HuH-7.5 (cell line): ENCODE measurements at places on chromosomes 16 and 17.

DNA sequence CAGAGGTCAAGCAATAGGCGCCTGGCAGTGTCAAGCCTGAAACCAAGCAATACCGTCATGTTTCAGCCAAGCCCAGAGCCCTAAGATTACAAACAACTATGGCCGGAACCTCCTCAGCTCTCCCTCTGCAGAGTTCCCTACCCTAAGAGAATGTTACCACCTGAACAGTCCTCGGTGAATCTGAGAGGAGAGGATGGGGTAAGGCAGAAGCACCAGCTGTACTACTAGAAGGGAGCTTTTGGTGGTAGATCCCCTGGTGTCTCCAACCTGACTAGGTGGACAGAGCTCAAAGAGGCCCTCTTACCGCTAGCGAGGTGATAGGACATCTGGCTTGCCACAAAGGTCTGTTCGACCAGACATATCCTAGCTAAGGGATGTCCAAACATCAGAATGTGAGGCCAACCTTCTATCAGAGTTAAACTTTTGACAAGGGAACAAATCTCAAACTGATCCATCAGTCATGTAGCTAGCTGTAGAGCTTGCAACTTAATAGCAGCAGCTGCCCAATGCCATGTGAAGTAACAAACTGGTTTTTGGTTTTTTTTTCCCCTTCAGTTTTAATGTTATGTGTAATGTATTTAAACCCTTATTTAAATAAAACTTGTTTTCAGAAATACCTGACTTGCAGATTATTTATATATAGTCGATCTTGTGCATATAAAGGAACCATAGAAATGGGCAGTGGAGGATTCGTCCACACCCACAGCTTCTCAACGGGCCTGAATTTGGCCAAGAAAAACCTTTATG lies 2.5 kb downstream of the EIF1 start:
- no peak for DNase-seq

- no peak for DNase-seq
These were observed 105.0 kb downstream of the ZNF778 start for GRCh38 chr16:89322321-89323119.

DNA sequence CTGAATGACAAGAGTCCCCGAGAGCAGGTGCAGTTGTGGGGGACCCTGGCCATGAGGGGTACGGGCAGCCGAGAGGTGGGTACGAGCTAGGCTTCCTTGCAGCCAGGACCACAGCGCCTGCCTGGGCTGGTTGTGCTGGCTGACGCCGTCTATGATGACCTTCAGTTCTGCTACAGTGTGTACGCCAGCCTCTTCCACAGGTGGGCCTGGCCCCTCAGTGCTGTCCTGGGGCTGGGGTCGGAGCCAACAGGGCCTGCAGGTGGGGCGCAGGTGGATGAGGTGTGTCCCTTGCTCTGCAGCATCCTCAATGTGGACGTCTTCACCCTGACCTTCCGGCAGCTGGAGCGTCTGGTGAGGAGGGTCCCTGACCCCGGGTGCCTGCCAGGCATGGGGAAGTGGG lies 7.2 kb downstream of the TSR3 start:
- DNase-seq: no peak

- DNase-seq: no peak
These were observed 166.5 kb downstream of the STX8 start for GRCh38 chr17:9408868-9409829.

GRCh38 chr17:62109378-62109902 lies 44.4 kb upstream of the MED13 start:
- peak; percentile 86 for DNase-seq

DNA sequence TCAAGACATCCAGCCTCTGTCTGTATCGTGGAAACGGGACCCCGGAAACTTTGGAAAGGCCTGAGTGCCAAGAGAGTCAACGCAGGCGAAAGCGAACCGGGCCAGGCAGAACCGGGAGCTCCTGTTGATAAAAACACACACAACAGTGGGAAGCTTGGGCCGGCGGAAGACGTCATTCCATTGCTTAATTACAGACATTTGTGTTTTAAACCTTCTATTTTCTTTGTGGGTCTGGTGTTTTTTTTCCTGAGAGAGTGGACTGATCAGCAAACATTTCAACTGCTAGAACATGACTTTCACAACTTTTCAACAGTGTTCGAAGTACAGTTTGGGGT lies 878 bp upstream of the RNF157 start:
- no peak for DNase-seq

- DNase-seq: peak; percentile 68
These were observed 14.5 kb upstream of the RPL13 start for GRCh38 chr16:89545831-89546574.

DNA sequence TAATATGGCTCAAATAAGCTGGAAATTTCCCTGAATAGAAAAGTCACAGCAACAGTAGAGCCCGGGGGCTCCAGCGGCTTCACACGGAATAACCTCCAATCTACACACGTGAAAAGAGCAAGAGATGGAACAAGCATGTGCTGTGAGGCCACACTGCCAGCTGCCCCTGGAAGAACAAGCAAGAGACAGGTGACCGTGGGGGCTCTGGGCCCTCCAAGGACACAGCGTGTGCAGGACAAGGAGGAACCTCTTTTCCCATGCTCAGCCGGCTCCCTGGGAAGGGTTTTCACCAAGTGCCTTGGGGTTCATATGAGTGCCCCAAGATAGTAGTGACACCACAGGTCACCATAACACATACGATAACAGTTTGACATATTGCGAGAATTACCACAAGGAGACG lies 110.2 kb upstream of the ZNF750 start:
- no peak for DNase-seq

- DNase-seq: no peak
These were observed 13.5 kb downstream of the COL1A1 start for GRCh38 chr17:50187751-50188530.

GRCh38 chr16:85498607-85499006 lies 114.5 kb upstream of the GSE1 start:
- DNase-seq: no peak

- peak; percentile 91 for DNase-seq
These were observed at the start of gene KLHL36 for GRCh38 chr16:84647828-84648594. Gene KLHL36 (plus strand): TSS chr16:84648511. CDS start chr16:84650868, 2,357 bp downstream.

- no peak for DNase-seq
These were observed 72.2 kb upstream of the BRD7 start for GRCh38 chr16:50440991-50441390.

- DNase-seq: no peak
These were observed 86.3 kb upstream of the TNRC6C start for GRCh38 chr17:77872199-77872598.

DNA sequence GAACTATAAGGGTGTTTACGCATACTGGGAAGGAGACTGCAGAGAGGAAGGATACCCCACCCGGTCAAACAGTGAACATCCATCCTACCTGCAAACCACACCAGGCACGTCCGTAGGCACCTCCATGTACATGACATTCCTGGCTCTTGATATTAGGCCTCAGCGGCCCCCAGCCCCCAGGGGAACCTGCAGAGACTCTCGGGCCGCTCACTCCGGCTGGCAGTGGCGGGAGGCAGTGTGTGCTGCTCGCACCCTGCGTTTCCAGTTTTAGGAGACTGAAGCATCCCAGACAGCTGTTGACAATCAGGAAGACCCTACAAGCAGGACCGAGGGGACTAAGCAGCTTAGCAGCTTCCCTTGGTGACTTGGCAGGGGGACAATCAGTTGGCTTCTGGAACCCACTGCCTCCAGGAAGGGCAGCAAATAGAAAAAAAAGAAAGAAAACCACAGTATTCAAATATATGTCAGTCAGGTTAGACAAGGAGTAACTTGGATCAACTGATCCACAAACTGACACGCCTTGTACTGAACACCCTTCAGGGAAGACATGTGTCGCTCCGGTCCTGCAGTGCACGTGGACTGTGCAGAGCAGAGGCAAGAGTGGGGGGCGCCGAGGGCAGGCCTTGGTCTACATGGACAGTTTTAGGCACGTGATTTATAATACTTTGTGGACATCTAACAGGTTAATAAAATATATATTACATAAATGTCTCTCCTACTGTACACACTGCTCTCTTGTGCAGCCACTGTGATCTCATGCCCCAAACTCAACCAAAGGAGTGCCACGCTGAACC lies 29.9 kb upstream of the CLEC18B start:
- DNase-seq: no peak

- DNase-seq: no peak
These were observed 103.7 kb downstream of the NOG start for GRCh38 chr17:56697190-56697589.

GRCh38 chr16:80938004-80938878 lies 68.4 kb downstream of the CMC2 start:
- no peak for DNase-seq

GRCh38 chr17:60160829-60161501 lies 11.2 kb downstream of the CA4 start:
- peak; percentile 45 for DNase-seq

GRCh38 chr17:69810326-69810965 lies 264.6 kb upstream of the KCNJ16 start:
- no peak for DNase-seq

GRCh38 chr16:22092143-22092933 lies at the start of gene VWA3A:
Gene VWA3A (plus strand): TSS chr16:22092541. CDS start chr16:22092638, 97 bp downstream.
- DNase-seq: no peak

- no peak for DNase-seq
These were observed 727 bp upstream of the TENT4B start for GRCh38 chr16:50152351-50152806.

DNA sequence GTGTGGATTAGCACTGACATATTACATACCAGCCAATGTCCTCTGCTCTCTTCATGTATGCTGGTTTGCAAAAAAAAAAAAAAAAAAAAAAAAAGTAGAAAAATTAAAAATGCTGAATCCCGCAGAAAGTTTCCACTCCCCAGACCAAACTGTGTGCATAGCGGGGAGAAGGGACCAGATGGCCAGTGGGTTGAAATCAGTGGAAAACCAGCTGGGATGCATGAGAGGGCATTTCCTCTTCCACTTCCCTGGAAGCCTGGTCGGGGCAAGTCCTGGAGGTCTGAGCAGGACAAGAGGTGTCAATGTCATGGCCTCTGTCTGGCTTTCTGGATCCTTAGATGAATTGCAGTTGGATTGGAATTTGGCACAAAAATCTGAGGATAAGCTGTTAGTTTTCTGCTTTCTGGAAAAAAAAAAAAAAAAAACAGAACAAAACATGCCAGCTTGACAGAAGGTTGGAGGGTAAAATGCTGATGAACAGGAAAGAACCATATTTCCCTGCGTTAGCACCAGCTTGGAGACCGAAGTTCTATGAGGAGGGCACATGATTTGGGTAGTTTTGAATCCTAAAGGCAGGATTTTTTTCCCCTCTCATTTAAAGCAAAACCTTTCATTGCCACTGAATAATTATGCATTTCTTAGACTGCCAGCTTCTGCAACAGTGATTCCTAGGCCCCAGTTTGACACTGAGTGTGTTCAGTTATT lies 941.5 kb upstream of the EEF2KMT start:
- no peak for DNase-seq

DNA sequence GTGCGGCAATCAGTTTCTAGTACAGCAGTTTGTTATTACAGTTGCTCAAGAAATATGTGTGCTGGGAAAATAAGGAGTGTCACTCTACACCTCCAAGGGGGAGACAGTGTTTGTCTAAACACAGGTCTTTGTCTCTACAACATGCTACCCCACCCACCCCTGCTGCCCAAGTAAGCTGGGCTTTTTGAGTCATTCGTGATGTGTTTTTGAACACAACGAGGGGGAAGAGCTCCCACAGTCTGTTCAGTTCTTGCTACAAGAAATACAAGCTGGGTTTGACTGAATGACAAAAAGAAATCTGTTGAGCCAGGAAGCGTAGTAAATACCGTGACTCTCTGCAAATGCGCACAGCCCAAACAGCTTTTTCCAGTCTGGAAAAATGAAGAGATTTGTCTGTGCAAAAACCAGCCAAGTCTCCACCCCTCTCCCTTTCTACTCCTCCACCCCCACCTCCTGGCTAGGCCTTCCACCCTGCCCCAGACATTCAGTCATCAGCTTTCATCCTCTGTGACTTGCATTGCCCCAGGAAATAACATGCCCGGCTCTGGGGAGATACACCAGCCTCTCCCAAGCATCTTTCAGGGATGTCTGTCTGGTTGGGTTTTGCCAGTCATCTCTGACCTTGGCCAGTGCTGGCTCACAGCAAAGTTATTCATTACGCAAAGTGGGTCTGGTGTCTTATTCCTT lies 25.7 kb downstream of the CHD9 start:
- DNase-seq: no peak

DNA sequence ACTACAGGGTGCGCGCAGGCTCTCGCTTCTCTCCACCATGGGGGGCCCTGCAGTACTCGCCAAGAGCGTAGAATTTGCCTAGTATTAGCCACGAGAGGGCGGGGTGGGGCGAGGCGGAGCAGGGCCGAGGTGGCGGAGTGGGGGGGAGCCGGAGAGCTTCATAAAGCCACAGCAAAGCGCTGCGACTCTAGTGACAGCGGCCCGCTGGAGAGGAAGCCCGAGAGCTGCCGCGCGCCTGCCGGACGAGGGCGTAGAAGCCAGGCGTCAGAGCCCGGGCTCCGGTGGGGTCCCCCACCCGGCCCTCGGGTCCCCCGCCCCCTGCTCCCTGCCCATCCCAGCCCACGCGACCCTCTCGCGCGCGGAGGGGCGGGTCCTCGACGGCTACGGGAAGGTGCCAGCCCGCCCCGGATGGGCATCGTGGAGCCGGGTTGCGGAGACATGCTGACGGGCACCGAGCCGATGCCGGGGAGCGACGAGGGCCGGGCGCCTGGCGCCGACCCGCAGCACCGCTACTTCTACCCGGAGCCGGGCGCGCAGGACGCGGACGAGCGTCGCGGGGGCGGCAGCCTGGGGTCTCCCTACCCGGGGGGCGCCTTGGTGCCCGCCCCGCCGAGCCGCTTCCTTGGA lies at the start of gene TBX21:
TBX21 (plus strand) TSS at position 190 of the 627 bp plus-strand sequence; CDS start at position 409, 219 bp downstream.
- peak; percentile 77 for DNase-seq

- DNase-seq: no peak
These were observed 62.2 kb upstream of the SDK2 start for GRCh38 chr17:73706428-73706827.
